ENCODE measurements at places on chromosomes 12 and 14.
A peak's percentile ranks its signal among the peaks of the same experiment; 100 is the strongest.

GRCh38 chr14:72679141-72679535 is 214.8 kb downstream of the DPF3 start:
- DNase-seq, result peak; percentile 44

DNA sequence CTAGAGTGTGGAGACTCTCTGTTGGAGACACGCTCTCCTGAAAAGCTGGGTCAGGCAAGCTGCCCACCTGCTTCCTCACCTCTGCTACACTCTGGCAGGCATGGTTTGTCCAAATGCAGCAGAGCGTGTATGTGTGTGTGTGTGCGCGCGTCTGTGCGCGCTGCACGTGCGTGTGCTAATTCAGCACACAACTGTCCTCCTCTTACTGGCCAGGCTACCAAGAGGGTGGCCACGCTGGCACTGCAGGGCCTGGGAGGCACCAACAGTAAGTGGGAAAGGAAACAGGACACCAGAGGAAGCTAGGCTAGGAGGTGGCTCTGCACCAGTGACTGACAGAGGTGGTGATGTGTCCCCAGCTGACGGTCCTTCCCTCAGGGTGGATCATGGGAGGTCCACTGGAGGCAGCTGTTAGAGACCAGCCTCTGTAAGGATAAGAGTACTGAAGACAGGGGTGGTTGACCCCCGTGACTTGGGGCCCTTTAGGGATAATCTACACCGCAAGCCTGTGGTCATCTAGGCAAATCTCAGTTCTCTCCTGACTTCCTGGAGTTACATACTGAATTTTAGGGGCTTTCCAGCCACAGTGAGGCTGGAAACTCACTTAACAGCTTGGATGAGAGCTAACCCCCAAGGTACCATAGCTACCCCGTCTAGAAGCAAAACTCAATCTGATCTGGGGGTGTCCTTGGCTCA is 15.6 kb upstream of the TFCP2 start:
- DNase-seq, result no peak

GRCh38 chr12:51293696-51294095 is 23.5 kb upstream of the SMAGP start:
- peak; percentile 37 for DNase-seq

DNA sequence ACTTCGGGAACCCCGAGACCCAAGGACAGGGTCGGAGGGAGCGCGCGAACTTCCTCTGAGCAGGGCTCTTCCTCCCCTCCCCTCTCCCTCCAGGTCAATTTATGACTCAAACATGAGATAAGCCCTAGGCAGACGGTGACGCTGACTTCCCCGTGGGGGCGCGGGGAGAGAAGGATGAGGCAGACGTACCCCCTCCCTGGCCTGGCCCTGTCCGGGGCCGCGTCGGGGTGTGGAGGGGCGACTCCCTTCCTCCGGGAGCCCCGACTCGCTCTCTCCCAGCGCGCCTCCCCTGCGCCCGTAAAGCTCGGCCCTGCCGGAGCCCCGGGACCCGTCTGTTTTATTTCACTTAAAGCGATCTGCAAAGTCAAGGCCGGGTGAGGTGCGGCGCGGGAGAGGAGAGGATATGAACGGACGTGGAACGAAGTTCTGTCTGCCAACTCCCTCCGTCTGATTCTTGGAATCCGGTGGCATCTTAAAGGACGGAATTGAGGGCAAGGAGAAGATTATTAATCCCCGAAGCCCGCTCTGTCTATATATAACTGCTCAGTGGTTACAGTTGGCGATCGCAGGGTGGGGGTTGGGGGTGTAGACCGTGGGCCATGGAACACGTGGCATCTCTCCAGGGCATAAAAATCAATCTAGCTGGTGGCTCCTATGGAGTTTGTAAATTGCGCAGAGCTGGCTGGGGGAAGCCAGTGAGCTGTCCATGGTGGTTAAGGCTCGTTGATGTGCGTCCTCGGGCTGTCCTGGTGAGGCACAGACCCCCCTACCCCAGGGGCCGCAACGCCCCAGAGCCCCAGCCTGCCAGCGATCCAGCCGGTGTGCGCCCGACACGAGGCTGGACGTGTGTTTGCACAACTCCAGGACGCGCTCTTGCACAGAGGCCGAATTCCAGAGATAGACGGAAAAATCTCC is 2.9 kb upstream of the PTHLH start:
- peak; percentile 78 for DNase-seq

GRCh38 chr12:102503056-102503681 is 22.8 kb upstream of the IGF1 start:
- DNase-seq, result no peak

GRCh38 chr12:77130193-77130592 is 64.8 kb upstream of the E2F7 start:
- no peak for DNase-seq

GRCh38 chr12:32197421-32197820 is 90.8 kb downstream of the BICD1 start:
- peak; percentile 38 for DNase-seq

DNA sequence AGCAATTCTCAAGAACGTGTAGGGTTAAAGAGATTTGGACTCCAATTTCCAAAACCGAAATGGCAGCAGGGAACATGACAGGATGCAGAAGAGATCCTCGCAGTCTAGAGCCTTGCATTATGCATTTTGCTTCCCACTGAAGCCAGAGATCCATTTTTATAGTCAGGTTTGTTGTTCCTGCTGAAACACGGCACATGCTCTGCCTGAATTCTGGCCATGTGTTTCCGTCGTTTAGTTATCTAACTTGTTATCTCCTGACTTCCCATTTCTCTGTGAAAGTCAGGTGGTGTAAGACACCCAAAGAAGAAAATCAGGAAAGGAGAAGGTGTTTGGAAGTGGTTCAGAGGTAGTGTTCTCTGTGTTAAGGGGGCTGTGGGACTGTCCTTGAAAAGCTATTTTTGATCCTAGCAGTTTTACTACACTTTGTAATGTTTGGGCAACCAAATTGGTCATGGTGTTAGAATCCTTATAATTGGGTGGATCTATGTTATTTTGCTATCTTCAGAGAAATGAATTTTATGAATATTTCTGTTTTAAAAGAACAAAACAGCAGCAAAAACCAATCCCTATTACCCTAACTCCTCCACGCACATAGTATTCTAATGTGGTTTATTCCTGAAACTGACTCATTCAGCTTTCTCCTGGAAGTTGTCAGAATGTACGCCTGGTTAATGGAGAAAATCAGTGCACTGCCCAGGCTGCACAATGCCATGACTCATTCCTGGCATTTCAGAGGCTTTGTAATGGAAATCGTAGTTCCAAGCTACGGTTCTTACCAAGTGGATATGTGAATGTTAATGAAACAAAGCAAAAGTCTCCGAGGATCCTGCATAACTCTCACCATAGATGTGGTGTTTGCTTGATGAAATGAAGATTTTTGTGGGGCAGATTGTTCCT is 110.1 kb downstream of the SAMD4A start:
- DNase-seq, result peak; percentile 95

DNA sequence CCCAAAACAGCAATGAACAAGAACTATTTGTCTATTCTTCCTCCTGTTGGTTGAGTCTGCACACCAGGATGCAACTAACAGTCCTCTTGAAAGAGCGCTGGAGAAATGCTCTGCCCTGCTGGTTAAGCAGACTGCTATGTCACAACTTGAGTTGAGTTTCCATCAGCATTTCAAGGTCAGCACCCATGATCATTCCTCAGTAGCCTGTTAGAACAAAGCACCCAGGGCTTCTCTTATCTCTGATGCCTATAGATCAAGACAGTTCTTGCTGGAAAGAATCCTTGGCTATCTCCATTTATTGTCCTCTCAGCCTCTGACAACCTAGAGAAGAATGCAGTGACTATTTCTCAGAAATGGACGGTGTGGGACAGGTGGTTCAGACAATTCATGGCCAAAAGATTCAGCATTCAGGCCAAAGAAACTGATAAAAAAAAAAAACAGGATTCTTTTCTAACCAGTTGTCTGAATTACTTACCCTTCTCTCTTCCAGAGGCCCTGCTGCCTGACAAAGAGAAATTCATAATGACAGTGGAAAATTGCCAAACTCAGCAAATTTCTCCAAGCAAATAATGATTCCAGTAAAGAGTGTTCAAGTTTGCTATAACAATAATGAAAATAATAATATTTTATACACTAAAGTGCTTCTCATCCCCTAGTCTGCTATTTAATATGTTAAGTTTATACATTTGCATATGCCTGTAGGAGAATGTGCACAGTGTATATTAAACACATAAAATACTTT is 306.7 kb downstream of the EMP1 start:
- DNase-seq, result no peak

DNA sequence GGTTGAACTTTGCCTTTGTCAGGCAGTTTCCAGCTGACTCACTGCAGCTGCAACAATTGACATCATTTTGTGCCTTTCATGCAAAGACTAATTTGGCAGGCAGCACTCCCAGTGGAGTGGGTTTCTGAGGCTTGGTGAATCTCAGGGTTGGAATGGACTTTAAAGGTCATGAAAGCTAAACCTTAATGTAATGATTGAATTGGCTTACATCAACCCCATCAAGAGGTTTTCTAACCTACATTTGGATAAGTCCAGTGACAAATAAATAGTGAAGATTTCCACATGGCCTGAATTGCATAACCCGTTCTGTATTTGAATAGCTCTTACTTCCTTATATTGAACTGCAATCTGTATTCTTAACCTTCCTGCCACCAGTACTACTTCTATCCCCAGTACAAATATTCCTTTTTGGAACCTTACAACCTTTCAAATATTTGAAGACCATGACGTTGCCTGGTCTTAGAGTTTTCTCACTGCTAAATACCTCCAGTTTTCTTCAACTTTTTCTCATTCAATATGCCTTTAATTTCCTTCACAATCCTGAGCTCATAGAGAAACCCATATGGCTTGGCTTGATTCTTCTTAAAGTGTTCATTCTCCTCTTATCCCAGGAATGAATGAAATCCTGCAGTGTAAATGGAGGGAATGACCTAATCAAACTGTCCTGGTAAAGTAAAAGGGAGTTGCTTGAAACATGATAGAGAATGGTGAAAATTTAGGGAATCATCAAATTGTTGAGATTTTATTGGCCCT is 168.1 kb upstream of the NOVA1 start:
- DNase-seq, result peak; percentile 97

GRCh38 chr12:5768581-5769196 is 176.4 kb downstream of the ANO2 start:
- DNase-seq, result no peak

GRCh38 chr12:111488271-111488670 is 82.5 kb downstream of the SH2B3 start:
- no peak for DNase-seq

DNA sequence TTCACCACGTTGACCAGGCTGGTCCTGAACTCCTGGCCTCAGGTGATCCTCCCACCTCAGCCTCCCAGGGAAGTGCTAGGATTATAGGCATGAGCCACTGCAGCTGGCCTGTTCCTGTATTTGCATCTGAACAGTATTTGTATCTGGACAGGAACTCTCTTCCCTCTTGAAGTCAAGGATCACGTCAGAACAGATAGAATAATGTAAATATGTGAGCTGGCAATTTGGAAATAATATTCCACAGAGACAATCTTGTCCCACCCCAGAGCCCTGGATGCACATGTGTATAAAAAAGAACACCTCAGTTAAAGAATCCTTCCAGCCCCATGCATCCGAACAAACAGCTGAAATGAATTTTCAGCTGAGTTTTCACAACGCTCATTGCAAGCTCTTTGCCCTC is 118.3 kb downstream of the VEZT start:
- DNase-seq, result no peak

GRCh38 chr12:20798554-20798953 is 12.0 kb upstream of the SLCO1B3 start:
- DNase-seq, result no peak

DNA sequence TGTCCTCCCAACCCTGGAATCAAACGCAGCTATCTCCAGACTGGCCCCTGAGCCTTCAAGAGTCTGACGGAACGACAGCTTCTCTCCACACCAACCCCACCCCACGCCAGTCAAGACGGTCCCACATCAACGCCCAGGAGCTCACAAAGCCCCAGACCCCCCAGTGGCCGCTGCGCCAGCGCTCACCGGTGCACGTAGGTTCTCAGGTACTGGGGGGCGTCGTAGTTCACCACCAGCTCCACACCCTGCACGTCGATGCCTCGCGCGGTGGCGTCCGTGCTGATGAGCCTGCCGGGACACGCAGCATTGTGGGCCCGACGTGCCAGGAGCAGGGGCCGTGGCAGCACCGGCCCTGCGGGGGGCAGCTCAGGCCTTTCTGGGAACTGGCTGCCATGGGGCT is 4.2 kb downstream of the DDX51 start:
- no peak for DNase-seq

DNA sequence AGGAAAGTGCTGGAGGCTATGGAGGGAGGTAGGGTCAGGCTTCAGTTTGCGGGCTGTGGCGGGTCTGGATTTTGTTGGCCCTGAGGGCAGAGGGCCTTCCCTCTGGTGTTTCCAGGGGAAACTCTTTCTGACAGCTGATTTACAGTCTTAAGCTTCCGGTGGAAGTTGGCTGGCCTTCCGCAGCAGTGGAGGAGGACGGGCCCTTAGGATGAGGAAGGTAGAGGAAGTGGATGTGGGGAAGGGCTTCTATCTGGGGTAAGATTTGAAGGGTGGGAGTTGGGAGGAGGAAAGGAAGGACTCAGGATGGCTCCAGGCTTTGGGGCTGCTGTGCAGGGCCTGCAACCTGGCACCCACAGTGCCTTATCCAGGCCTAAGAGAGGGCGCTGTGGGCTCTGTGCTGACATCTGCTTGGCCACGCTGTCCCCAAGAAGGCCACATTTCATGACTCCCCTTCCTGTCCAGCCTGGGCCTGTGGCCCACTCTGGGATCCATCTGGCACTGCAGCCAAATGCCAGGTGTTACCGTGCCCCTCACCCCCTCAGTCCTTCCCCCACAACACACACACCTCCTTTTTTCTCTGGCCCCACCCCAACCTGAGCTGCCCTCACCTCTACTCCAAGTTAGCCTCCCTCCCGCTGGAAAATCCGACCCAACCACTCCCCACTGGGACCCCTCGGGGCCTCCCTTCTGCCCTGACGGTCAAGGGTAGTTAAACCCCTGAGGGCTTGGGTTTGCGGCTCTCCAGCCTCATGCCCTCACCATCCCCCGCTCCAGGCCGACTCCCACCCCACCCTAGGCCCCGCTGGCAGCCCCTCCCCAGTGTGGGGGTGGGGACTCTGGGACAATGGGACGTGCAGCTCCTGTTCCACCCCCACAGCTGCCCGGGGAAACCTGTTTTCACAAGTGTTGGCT is 7.7 kb upstream of the PPP1R13B start:
- DNase-seq, result no peak

GRCh38 chr12:59787610-59788009 is 191.8 kb downstream of the SLC16A7 start:
- DNase-seq, result no peak

- DNase-seq, result peak; percentile 79
Observed at GRCh38 chr12:3200032-3200617, 122.9 kb downstream of the TSPAN9 start.

- peak; percentile 71 for DNase-seq
Observed at GRCh38 chr12:122097927-122098756, 19.6 kb downstream of the MLXIP start.
